CD4-positive, alpha-beta T cell (primary cell): ENCODE measurements at places on chromosomes 12 and 14.

- H3K4me1 ChIP-seq, result no peaks in the 10 kb centered on the region
- DNase-seq, result no peak
- no peak overlapping the region for H3K27ac ChIP-seq
- peaks cover 14% of the 10 kb centered on the region for H3K36me3 ChIP-seq
- no peaks in the 10 kb centered on the region for H3K27me3 ChIP-seq
Measured at GRCh38 chr12:45336331-45336730, 120.4 kb downstream of the ANO6 start.

GRCh38 chr12:30088259-30088995, 304.7 kb upstream of the TMTC1 start:
- H3K27ac ChIP-seq, result no peak overlapping the region
- no peaks in the 10 kb centered on the region for H3K27me3 ChIP-seq
- no peaks in the 10 kb centered on the region for H3K4me1 ChIP-seq
- DNase-seq, result no peak
- no peaks in the 10 kb centered on the region for H3K36me3 ChIP-seq
- no peak overlapping the region for H3K4me3 ChIP-seq

DNA sequence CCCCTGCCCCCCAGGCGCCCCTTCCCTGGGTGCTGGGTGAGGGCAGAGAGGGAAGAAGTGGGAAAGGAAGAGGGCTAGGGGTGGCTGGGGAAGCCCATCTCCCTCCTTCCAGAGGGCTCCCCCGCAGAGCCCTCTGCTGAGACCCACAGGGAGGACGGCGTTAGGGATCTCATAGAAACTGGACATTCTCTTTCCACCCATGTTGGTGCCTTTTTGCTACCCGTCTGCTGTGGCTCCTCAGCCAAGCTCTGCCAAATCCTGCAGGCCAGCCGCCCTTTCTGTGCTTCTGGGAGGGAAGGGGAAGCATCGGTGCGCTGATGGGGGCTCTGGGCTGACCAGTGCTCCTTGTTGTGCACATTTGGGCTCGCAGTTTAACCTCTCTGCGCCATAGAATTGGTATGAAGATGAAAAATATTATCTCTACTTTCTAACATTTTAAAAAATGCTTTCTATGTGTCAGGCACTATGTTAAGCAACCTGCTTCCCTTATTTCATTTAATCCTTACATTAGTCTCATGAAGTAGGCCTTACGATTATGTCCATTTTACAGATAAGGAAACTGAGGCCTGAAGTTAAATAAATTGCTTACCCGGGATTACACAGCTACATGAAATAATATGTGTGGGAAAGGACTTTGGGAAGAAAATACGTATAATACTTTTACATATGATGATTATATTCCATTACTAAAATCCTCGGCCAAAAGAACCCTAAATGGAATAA, 981 bp downstream of the SLC48A1 start:
- H3K36me3 ChIP-seq, result no peaks in the 10 kb centered on the region
- H3K4me3 ChIP-seq, result peak overlapping the region; percentile 54
- no peak for DNase-seq
- H3K27ac ChIP-seq, result no peak overlapping the region
- H3K27me3 ChIP-seq, result no peaks in the 10 kb centered on the region

DNA sequence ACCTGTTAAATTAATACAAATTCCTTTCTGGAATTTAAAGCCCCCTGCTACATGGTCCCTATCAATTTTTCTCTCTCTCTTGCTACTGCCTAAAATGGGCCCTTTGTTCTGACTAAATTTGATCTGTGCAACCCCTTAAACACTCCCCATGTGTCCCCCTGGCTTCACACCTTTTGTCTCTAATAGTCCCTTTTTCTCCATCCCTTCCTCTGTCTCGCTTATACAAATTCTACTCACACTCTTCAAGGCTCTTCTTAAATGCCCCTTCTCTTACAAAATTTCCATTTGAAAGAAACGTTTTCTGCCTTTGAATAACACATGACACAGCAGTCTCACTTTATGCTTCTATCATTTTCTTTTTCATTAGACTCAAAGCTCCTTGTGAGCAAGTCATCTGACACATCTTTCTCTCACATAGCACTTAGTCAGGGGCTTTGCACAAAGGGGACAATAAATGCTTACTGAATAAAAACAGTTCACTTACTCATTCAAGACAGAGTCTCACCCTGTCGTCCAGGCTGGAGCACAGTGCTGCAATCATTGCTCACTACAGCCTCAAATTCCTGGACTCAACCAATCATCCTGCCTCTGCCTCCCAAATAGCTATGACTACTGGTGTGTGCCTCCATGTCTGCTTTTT, 41.5 kb upstream of the NR2C1 start:
- H3K36me3 ChIP-seq, result no peaks in the 10 kb centered on the region
- no peaks in the 10 kb centered on the region for H3K4me1 ChIP-seq
- no peak for DNase-seq
- no peak overlapping the region for H3K4me3 ChIP-seq
- H3K27ac ChIP-seq, result no peak overlapping the region

GRCh38 chr12:38142974-38143373, 173.6 kb upstream of the ALG10B start:
- no peaks in the 10 kb centered on the region for H3K36me3 ChIP-seq
- H3K4me1 ChIP-seq, result peaks cover 11% of the 10 kb centered on the region
- no peak for DNase-seq
- H3K27ac ChIP-seq, result no peak overlapping the region
- H3K4me3 ChIP-seq, result no peak overlapping the region
- H3K27me3 ChIP-seq, result no peaks in the 10 kb centered on the region

- no peak overlapping the region for H3K4me3 ChIP-seq
- DNase-seq, result no peak
- H3K27me3 ChIP-seq, result no peaks in the 10 kb centered on the region
- H3K27ac ChIP-seq, result no peak overlapping the region
- H3K36me3 ChIP-seq, result no peaks in the 10 kb centered on the region
Measured at GRCh38 chr12:68121143-68121542, 38.4 kb downstream of the IFNG start.

- H3K36me3 ChIP-seq, result peaks cover 7% of the 10 kb centered on the region
- H3K4me1 ChIP-seq, result peaks cover 70% of the 10 kb centered on the region
- H3K27ac ChIP-seq, result peak overlapping the region; percentile 83
- peak; percentile 67 for DNase-seq
- no peaks in the 10 kb centered on the region for H3K27me3 ChIP-seq
Measured at GRCh38 chr12:12441843-12442461, 85.1 kb downstream of the BORCS5 start.

DNA sequence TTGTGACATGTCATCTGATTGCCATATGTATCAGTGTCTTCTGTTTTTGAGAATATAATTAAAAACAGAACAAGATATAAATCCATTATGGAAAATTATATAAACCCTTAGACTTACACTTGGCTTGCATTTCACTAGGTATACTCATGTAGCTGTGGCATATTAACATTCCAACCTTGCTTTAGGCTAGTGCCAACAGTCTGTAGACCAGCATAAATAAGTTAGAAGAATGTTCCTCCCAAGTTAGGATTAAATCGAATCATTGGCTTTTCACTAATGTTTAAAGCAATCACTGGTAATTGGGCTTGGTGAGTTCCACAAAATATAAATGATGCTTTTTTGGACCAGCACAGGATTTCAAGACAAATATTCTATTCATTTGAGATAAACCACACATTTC, 103.0 kb downstream of the LIN7A start:
- H3K27ac ChIP-seq, result no peak overlapping the region
- no peak overlapping the region for H3K4me3 ChIP-seq
- no peaks in the 10 kb centered on the region for H3K36me3 ChIP-seq

DNA sequence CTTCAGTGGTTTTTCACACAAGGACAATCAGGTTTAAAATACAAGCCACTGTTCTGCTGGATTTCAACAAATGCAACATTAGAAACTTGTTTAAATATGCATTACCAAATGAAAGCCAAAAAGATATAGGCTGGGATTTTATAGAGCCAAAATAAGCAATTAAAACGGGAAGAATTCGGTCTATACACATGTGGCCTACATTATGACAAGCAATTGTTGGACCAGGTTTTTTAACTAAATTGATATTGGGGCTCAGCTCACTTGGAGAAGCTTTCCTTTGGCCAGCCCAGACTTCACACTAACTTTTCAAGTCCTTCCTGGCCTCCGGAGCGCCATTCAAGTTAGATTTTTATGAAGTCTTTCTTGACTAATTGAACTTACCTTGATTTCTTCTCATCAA, 16.9 kb upstream of the PDE3A start:
- H3K4me1 ChIP-seq, result no peaks in the 10 kb centered on the region
- H3K4me3 ChIP-seq, result no peak overlapping the region
- no peak overlapping the region for H3K27ac ChIP-seq
- H3K36me3 ChIP-seq, result no peaks in the 10 kb centered on the region
- H3K27me3 ChIP-seq, result no peaks in the 10 kb centered on the region
- DNase-seq, result no peak

DNA sequence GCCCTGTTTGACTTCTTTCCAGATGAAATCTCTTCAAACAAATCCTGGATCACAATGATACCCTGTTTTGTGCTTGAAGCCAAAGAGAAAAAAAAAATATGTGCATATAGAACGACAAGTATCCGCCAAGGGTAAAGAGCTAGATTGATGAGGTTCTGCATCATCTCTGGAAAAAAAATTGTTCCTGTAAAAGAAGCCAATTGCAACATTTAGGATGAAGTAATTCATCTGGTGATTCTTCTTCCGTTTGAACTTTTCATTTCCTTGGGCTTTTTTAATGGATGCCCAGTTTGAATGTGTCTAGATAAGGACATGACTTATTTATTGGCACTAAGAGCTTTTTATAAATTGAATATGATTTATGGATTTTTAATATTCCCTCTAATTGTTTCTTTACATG, 38.1 kb upstream of the NPAS3 start:
- H3K27me3 ChIP-seq, result no peaks in the 10 kb centered on the region
- H3K27ac ChIP-seq, result no peak overlapping the region
- H3K4me3 ChIP-seq, result no peak overlapping the region
- no peaks in the 10 kb centered on the region for H3K4me1 ChIP-seq
- DNase-seq, result no peak

DNA sequence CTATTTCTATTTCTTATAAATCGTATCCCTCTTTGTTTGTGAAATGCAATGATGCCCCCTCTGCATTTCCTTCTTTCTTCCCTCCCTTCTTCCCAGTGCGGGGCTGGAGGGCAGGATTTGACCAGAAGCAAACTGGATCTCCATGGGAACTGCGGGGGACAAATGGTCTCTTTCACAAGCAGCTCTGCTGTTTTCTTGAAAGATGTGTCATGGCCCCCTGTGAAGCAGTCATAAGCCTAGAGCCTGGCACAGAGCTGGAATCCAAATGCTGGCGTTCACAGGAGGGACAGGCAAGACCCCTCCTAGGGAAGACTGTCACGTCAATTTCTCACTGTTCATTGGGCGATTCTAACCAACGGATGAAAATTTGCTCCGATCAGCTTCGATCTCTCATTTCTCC, 203.5 kb upstream of the NOS1 start:
- H3K36me3 ChIP-seq, result no peaks in the 10 kb centered on the region
- no peaks in the 10 kb centered on the region for H3K27me3 ChIP-seq
- no peaks in the 10 kb centered on the region for H3K4me1 ChIP-seq
- no peak for DNase-seq

DNA sequence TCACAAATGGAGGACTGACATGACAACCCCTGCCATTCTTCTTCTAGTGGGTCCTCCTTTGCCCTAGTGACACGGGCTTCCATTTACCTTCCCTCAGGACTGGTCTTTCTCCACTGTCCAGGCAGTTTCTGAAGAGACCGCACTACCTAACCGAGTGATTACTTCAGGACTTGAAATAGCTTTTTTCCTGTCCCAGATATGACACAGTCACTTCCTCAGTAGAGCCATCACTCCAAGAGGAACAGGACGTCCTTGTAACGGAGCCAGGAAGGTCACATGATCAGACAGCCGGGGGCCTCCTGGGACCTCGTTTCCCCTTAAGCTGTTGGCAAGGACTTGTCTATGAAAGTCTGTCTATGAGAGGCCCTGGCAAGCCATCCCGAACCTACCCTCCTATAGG, 62.3 kb downstream of the FOS start:
- H3K36me3 ChIP-seq, result no peaks in the 10 kb centered on the region
- H3K27me3 ChIP-seq, result no peaks in the 10 kb centered on the region
- peak; percentile 20 for DNase-seq
- no peaks in the 10 kb centered on the region for H3K4me1 ChIP-seq
- H3K4me3 ChIP-seq, result no peak overlapping the region

DNA sequence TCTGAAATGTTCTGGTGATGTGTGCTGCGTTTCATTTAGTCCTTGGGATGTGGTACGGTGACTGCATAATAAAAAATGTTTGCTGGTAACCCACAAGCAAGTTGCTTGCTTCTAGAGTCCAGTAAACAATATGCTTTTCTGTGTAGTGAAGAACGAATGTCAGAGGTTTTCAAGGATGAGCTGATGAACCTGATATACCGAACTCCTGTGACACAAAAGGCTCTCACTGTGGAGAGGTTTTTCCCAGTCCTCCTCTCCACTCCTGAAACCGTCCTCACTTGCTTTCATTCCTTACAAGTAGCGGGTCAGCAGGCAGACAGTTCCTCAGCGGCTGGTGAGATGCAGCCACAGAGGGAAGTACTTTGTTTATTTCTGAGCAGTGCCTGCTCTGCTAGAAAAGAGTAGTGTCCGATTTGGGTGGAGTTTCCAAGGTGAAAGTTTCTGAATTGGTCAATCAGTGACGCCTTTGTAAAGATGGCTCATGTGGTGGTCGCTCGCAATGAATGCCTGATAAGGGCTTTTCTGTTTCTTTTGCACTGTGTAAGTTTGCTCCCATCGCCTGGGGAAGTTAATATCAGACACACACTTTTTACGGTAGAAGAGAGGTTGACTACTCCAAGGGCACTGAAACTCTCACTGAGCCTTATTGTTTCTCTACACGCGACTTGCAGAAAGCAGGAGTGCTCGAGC, 3.0 kb downstream of the ETV6 start:
- H3K36me3 ChIP-seq, result no peaks in the 10 kb centered on the region
- H3K27ac ChIP-seq, result peak overlapping the region; percentile 63
- peak overlapping the region; percentile 97 for H3K4me3 ChIP-seq
- H3K27me3 ChIP-seq, result no peaks in the 10 kb centered on the region

DNA sequence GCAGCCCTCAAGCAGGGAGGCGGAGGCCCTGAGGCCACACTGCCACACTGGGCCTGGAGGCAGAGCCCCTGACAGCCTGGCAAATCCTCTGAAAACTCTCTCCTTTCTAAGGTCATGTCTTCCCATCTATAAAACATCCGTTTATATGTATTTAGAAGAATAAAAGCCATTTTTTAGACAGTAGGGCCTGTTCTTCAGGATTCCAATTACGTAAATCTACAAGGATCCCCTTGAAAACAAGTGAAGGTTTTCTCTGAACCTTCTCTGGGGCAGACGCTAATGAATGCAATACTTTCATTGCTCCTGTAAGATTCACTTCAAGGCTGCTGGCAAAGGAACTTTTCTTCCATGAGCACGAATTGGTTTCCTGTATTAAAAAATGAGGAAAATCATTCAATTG, 12.8 kb downstream of the EIF2B2 start:
- no peak overlapping the region for H3K27ac ChIP-seq
- peaks cover 60% of the 10 kb centered on the region for H3K36me3 ChIP-seq
- H3K4me1 ChIP-seq, result no peaks in the 10 kb centered on the region
- no peak overlapping the region for H3K4me3 ChIP-seq
- DNase-seq, result no peak
- no peaks in the 10 kb centered on the region for H3K27me3 ChIP-seq

GRCh38 chr12:110279566-110280375, 1.3 kb upstream of the ATP2A2 start:
- peak overlapping the region; percentile 40 for H3K27ac ChIP-seq
- peaks cover 13% of the 10 kb centered on the region for H3K36me3 ChIP-seq
- peak overlapping the region; percentile 75 for H3K4me3 ChIP-seq
- H3K4me1 ChIP-seq, result peaks cover 17% of the 10 kb centered on the region
- no peak for DNase-seq
